ENCODE measurements at places on chromosomes 11 and 22. TPM values are rescaled to one million over a fixed set of nuclear protein-coding genes. Genes with fewer than 3 reads are reported as not detected.

GRCh38 chr11:95304777-95305176 is 73.8 kb upstream of the SESN3 start:
- H3K36me3 ChIP-seq, result no peaks in the 10 kb centered on the region
- no peaks in the 10 kb centered on the region for H3K4me1 ChIP-seq
- H3K27ac ChIP-seq, result no peak overlapping the region
- DNase-seq, result no peak
- H3K4me3 ChIP-seq, result no peak overlapping the region

DNA sequence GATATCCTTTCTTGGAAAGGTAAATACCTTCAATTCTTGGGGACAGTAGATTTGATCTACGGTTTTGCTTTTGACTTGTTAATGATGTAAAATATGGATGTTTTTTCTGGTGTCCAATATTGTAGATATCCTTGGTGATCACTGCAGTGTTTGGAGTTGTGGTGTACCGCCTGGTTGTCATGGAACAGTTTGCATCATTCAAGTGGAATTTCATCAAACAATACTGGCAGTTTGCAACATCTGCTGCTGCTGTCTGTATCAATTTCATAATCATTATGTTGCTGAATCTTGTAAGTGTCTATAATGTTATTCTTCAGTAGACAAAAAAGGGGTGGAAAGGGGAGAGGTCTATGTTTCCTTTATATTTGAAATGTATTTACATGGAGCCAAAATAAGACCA is 27.4 kb upstream of the MUC15 start:
- no peak overlapping the region for H3K27ac ChIP-seq
- H3K27me3 ChIP-seq, result no peaks in the 10 kb centered on the region
- no peak for DNase-seq
- H3K36me3 ChIP-seq, result peaks cover 12% of the 10 kb centered on the region
- no peak overlapping the region for H3K4me3 ChIP-seq
- no peaks in the 10 kb centered on the region for H3K4me1 ChIP-seq

GRCh38 chr11:64451856-64452255 is 92.9 kb downstream of the RPS6KA4 start:
- peaks cover 6% of the 10 kb centered on the region for H3K27me3 ChIP-seq
- no peak overlapping the region for H3K27ac ChIP-seq
- H3K4me1 ChIP-seq, result peaks cover 10% of the 10 kb centered on the region
- no peak for DNase-seq
- no peak overlapping the region for H3K4me3 ChIP-seq

GRCh38 chr11:95341221-95341620 is 110.2 kb upstream of the SESN3 start:
- H3K36me3 ChIP-seq, result no peaks in the 10 kb centered on the region
- H3K27me3 ChIP-seq, result peaks cover 7% of the 10 kb centered on the region
- no peak for DNase-seq
- H3K27ac ChIP-seq, result no peak overlapping the region
- H3K4me3 ChIP-seq, result no peak overlapping the region
- H3K4me1 ChIP-seq, result peaks cover 5% of the 10 kb centered on the region

The FGF19 gene
- total RNA-seq, result not detected

The PLEKHA7 gene
- total RNA-seq, result 0.84 TPM

Measured in natural killer cell treated with Interleukin-12 subunit alpha and Interleukin-12 subunit beta and Interleukin-15 and Interleukin-18, amount 100 ng/mL, for 72 hours (primary cell).